ENCODE measurements at places on chromosomes 5 and 9. TPM values are rescaled to one million over a fixed set of nuclear protein-coding genes. Genes with fewer than 3 reads are reported as not detected.

- no peak for DNase-seq
These were observed 19.3 kb downstream of the UGT3A1 start for GRCh38 chr5:35971878-35972210.

DNA sequence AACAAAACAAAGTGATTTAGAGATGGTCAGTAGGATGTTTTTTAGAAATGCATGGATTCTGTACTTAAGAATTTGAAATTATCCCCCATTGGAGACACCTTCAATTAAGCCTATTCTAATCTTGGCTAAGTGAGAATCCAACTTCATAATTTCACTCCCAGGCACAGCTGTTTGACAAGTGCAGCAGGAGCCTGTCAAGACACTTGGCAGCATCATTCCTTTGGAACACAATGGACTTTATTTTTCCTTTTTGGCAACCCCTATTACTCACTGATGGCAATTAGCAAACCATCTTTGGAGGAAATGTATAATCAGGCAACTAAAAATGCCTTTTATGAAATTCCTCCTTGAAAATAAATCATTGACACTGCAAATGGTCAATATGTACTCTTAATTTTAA lies 194.7 kb downstream of the GLIS3 start:
- DNase-seq, result no peak

DNA sequence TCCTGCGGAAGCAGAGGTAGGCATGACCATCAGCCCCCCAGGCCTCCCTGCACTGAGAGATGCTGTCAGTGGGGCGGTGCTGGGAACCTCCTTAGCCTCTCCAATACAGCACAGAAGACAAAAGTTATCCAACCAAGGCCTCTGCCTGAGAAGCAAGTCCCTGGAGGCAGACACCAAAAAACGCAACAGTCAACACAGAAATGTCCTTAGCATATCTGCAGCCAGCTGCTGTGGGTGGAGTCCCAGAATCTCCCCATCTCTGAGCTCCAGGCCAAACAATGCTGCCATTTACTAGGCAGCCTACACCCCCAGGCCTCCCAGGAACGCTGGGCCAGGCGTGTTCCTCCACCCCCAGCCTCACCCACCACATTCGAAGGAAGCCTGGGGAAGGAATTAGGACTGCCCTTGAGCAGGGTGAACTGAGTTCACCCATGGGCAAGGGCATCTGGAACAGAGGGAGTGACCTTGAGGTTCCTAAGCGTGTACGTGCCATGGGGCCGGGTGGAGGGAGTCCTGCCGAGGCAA lies 43.7 kb downstream of the STK10 start:
- no peak for DNase-seq

Gene CDKN2B
- 50.9 TPM for total RNA-seq

Gene CCL27
- total RNA-seq, result 209 TPM

Gene GFI1B
- not detected for total RNA-seq
